Activated CD4-positive, alpha-beta T cell treated with anti-CD3 and anti-CD28 coated beads, Interleukin-2, amount 50 U/mL, for 16 hours (primary cell): ENCODE measurements at places on chromosomes 6 and 20.

- DNase-seq = no peak
These were observed 91.4 kb upstream of the RNF217 start for GRCh38 chr6:124870611-124871459.

DNA sequence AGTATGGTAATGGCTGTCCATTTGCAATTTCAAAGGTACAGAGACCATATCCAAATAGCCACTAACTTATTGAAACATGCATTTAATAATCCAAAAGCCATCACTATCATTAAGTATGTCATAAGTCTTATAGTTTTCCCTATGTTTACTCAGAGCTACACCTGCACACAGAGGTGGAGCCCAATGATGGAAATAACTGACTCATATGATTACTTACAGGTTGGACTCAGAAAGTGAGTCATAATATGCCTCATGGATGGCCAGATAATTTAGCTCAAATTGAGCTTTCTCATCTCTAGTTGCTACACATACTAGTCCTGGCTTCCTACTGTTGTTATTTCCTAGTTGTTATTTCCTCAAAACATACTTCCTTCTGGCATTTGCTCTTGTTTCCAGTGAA is 104.4 kb upstream of the KHDRBS2 start:
- DNase-seq = no peak

GRCh38 chr6:106318061-106318460 is 7.5 kb downstream of the ATG5 start:
- no peak for DNase-seq

DNA sequence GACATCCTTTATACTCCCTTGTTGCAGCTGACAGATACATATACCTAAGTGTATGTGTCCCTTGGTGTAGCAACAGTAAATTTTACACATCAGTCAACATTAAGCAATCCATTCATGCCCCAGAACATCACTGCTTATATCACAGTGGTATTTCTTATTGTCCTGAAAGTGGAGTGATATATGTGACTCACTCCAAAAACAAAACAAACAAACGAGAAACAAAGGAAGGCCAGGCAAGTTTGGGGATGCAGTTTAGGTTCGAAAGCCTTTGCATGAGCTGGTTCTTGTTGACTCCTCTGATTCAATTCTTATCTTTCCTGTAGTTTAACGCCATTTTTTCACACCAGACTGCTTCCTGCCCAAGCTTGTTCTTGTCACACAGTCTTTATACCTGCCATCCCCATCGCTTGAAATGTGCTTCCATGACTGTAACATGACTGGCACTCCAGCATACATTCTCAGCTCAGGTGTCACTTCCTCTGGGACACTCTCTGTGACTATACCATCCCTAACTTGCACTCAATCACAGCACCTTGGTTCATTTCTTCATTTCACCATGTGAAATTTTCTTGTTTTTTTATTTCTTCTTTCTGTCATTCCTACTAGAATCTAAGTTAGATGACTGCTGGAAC is 125.0 kb upstream of the TSHZ2 start:
- no peak for DNase-seq

DNA sequence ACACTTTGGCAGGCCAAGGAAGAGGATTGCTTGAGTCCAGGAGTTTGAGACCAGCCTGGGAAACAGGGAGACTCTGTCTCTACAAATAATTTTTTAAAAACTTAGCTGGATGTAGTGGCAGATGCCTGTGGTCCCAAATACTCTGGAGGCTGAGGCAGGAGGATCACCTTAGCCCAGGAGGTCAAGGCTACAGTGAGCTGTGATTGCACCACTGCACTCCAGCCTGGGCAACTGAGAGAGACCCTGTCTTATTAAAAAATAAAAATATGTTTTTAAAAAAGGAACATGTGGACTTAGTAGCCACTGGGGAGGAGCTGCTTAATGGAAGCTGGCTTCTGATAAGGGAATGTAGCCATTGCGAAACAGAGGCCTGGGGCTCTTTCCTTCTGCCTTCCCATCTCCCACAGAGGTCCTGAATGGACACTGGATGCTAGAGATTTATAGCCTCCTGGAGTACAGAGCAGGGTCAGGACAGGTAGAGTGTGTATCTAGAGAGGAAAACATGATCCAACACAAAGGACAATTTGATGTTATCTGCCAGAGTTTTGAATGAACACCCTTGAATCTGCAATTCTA is 21.7 kb upstream of the GMNN start:
- DNase-seq = no peak

- DNase-seq = no peak
These were observed 432.8 kb downstream of the PKHD1 start for GRCh38 chr6:51654647-51655046.

- no peak for DNase-seq
These were observed 47.3 kb downstream of the PFDN4 start for GRCh38 chr20:54255157-54255556.

DNA sequence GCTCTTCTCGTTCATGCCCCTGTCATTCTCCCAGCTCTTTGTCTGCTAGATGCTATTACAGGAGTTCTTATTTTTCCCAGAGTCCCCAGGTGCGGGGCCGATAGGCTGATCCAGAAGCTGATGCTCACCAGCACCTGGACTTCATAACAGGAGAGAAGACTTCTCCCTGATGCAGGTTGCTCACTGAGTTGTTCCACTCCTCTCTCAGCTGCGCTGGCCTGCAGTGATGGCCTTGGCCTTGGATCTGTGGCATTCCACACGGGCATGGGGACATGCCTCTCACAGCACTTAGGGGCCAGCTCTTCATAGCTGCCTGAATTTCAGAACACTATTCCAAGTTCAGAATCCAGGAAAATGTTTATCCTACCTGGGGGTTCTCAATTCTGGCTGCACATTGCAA is 7.1 kb upstream of the TXNDC5 start:
- DNase-seq = no peak

DNA sequence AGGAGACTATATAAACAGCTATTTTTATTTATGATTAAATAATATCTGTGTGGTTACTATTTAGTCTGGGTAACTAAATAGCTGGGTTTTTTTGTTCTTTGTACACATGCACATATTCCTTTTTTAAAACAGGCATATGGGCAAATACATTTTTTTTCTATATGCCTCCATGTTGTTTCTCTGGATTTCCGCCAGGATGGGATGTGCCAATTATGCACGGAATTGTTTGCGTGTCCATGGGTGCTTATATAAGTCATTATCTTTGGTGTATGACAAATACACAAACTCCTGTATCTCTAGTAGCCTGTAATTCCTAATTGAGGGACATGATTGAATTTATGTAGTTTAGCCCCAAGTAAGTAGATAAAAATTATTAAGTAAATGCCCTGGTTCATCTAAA is 226.9 kb downstream of the BCKDHB start:
- no peak for DNase-seq

DNA sequence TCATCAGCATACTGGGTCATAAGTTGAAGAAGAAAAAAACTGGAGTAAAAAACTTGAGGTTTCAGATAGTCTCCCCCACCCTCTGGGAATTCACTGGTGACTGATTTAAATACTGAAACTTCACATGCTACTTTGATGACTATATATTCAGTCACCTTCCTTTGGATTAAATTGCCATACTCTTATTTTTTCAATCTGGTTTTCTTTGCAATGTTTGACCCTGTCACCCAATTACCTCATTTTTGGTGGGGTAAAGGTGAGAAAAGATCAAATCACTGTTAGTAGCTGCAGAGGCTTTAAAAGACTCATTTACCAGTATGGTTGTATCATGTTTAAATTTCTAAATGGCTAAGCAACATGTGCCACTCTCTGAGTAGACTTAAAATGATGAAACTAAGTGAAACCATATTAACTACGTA is 862.7 kb upstream of the FLRT3 start:
- DNase-seq = peak; percentile 28

DNA sequence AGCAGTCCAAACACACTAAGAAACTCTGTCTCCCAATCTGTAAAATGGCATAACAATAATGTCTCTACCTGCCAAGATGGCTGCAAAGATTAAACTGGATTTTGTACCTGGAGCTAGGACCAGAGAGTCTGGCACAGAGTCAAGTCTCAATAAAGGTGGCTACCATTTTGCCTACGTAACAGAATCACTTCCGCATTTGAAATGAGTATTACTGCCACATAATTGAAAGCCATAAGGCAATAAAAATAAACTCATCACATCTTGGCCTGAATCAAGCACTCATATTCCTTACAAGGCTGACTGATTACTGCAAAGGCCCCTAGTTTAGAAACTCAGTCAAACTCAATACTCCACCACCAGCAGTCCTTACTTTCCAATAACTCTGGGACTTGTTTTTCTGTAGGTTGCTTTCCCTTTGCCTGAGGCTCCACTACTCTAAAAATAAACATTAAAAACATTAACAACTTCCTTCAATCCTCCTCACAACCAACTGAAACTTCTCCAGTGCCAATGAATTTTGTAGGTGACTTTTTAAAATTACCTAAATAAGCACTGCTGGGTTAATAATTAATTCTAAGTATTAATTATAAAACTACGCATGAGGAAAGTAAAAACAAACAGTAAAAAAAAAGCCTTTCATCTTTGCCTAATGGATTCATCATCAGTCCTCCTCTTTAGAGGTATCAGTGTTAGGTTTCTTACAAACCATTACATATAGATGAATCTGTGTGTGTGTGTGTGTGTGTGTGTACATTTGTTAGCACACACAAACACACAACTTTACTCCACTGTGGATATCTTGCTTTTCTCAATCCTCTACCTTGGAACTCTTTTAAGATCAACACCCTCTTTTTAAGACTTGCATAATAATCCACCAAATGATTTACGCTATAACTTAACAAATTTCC is 3.7 kb downstream of the KIF16B start:
- no peak for DNase-seq

DNA sequence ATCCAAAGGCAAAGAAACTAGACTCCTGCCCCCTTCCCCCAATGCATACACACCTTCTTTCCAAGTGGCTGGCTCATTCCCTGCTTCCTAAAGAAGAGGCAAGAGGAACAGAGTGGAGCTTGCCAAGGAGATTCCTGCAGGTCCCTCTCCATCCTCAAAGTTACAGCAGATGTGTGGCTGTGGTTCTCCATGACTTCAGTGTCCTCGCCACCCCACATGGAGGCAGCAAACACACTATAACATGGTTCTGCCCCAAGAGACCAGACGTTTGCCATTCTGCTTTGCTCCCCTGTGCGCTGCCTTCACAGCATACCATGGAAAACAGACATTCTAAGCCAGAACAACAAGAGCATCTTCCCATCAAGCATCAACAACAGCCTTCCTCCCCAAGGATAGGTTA is 84.4 kb downstream of the BACH2 start:
- DNase-seq = no peak

DNA sequence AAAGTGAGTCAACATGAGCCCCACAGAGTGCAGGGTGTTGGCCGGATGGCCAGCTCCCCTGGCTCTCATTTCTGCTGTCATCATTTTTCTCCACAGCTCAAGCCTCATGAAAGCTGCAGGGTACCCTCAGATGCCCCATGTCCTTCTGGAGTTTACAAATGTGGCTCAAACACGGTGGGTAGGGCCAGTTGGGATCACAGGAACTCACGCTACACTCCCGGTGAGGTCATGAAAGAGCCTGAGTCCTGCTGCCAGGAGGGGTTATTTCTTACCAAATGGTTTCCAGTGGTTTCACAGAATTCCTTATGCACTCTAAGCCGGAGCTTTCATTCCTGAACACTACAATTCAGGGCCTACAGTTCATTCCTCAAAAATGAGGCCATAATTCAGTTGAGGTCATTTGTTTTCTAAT is 78.7 kb downstream of the TMEM170B start:
- DNase-seq = no peak

DNA sequence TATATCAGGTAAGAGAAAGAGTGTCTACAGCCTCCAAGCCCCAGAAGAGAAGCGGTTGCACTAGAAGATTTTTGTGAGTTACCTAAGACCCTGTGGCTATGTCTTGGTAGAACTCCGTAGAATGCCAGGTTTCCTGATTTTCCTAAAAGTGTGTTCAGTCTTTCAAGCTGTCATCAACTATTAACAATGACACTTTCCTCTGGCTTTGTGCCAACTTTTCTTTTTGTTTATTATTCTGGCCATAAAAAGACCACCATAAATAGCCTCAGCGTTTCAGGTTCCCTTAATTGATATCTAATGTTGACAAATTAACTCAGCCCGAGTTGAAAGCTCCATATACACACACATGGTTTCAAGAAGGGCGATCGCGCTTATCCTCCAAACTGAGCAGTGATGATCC is 1.2 kb downstream of the PAK5 start:
- no peak for DNase-seq

DNA sequence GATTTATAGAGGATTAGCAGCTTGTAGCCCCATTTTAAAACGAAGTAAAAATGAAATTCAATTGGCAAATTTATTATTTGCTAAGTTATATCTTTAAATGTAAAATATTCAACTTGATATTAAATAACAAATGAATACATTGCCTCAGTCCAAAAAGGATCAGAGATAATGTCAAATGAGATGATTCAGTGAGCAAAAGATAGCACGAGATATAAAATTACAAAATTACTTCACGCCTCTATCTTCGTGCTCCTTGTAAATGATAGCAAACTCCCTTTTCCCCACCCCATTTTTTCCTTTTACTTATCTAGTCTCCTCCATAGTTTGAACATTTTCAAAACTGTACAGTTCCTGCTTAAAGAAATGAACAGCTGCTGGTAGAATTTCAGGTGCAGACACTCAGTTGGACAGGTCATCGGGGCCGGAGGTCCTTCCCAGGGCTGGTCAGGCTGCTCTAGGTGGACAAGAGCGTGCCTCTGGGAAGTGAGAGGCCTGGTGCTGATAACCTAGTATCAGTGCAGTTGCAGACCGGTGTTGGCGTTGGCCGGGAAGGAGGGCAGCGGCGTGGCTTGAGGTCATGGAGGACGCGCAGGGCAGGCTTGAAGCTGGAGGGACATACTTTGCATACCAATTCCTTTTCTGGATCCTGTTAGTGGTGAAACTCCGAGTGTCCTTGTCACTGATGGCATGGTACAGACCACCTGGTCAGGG is 83.9 kb downstream of the CDC5L start:
- DNase-seq = no peak

- no peak for DNase-seq
These were observed 23.4 kb downstream of the ATRN start for GRCh38 chr20:3494218-3494617.

GRCh38 chr20:4136078-4136966 is 121.0 kb upstream of the RNF24 start:
- no peak for DNase-seq

DNA sequence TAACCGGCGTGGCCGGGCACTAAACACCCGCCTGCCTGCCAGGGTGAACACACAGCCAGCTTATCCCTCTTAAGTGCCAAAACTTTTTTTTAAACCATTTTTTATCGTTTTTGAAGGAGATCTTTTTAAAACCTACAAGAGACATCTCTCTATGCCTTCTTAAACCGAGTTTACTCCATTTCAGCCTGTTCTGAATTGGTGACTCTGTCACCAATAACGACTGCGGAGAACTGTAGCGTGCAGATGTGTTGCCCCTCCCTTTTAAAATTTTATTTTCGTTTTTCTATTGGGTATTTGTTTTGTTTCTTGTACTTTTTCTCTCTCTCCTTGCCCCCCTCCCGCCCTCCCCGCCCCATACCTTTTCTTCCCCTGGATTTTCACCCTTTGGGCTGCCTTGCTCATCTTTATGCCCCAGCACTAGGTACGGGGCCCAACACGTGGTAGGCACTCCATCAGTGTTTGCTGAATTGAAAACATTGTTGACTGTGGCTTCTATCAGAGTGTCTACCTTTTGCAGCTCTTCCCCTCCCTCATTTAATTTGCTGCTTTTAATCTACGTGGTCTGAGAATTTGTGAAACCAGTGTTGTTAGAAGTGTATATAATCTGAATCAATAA is 1.5 kb downstream of the ZCCHC3 start:
- no peak for DNase-seq
